ENCODE measurements at places on chromosomes 13 and 19.

- DNase-seq = no peak
Observed at GRCh38 chr13:112728375-112729126, 38.7 kb downstream of the ATP11A start.

DNA sequence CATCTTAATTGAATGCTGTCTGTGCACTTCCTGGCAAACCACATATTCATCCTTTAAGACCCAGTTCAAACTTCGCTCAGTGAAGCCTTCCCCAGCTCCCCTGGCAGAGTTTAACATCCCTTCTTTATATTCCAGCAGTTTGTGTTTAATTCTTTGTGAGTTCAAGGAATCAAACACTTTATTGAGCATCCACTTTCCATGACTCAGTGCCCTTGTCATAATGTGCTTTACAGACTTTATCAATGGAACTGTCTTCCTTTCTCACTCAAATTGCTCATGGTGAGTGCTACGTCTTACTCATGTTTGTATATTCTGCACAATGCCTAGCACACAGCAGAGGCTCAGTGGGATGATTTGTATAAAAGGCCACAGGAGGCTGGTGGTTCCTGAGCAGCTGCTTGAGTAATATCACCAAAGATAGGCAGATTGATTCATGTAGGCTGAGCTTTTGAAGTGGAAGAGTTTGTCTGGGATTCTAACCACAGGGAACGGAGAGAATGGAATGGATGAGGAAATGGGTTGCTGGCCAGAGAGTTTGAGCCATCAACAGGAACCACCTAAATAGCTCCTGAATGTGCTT, 44.2 kb downstream of the SERTM1 start:
- DNase-seq = peak; percentile 70

- no peak for DNase-seq
Observed at GRCh38 chr19:9295411-9295849, 14.2 kb downstream of the ZNF699 start.

GRCh38 chr19:17775245-17775927, 19.6 kb upstream of the B3GNT3 start:
- no peak for DNase-seq

GRCh38 chr13:73779881-73780280, 354.3 kb downstream of the KLF12 start:
- DNase-seq = no peak

- DNase-seq = no peak
Observed at GRCh38 chr13:34767778-34768177, 174.3 kb upstream of the NBEA start.

DNA sequence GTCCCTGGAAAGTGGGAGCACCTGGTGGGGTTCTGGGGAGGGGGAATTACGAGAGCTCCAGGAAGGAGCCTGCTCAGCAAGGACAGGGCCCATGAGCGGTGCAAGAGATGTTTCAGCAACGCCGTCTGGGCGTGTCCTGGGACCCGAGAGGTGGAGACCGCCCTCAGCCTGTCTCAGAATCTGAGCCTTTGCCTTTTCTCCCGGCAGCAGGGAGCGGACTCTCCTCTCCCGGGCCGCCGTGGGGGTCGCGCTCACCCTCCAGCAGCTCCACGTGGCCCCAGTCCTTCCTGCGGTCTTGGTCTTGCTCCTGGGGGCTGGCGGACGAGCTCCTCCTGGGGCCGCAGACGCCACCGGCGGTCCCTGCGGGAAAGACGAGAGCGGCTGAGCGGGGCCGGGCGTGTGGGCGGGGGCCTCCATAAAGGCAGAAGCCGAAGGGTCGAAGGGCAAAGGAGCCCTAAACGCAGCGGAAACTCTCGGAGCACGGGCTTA, 714 bp downstream of the POLRMT start:
- peak; percentile 79 for DNase-seq

- DNase-seq = peak; percentile 72
Observed at GRCh38 chr13:24083722-24084421, 76.6 kb upstream of the SPATA13 start.

DNA sequence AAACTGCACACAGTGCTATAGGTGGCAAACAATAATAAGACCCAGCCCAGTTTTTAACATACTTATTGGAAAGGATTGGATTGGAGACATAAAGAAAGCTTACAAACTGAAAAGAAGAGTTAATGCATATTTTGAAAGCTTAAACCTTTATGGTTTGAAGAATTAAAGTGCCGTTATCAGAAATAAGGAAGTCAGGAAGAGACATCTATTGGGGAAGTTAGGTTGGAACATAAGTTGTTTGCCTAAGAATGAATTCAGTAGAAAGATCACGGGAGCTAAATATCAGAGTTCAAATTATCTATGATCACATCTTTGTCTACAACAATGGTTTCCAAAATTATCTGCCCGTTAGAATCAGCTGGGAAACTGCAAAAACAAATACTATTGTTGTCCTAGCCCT, 767.9 kb downstream of the PCDH9 start:
- no peak for DNase-seq

DNA sequence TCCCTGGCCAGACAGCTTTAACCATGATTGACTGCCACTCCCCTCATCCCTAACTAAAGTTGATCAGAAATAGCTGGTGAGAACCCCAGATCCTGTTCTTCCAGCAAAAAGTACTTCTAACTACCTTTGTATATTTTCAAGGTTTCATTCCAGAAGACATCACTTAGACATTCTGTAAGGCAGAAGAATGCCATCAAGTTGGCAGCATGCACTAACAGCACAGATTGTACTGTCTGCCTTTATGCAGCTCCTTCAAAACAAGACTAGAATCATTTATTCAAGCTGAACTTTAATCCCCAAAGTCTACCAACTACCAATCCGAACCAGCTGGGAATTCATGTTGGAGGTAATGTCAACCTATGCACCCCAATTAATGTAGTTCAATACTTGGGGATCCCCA, 167.6 kb upstream of the KLHL1 start:
- no peak for DNase-seq

DNA sequence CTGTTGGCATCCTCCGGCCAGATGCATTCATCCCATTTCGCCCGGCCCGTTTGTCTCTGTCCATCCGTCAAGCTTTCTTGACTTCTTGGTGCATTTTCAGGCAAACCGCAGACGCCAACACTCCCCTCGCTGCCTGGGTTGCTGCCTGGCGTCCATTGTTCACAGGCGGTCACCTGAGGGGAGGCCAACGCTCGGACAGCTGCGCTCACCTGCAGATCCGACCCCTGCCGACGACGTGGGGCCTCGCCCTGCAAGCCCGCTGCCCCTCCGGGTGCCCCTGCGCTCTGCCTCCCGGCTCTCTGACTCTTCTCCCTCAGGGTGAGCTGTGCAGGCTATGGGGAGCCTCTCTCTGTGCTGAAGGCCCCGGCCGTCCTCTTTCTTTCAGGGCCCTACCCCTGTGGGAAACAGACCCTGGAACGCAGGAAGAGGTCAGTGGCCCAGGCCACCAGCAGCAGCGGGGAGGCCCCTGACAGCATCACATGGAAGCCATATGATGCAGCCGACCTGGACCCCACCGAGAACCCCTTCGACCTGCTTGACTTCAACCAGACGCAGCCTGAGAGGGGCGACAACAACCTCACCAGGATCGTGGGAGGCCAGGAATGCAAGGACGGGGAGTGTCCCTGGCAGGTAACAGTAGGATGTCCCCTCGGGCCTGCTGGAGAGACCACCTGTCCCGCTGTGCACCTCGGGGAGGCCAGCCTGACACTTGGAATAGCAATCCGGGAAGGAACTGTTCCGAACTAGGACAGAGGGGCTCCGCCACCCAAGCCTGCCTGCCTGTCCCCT, 14.8 kb upstream of the PROZ start:
- DNase-seq = no peak

- DNase-seq = no peak
Observed at GRCh38 chr19:57675881-57676280, 5.9 kb upstream of the ZNF551 start.

DNA sequence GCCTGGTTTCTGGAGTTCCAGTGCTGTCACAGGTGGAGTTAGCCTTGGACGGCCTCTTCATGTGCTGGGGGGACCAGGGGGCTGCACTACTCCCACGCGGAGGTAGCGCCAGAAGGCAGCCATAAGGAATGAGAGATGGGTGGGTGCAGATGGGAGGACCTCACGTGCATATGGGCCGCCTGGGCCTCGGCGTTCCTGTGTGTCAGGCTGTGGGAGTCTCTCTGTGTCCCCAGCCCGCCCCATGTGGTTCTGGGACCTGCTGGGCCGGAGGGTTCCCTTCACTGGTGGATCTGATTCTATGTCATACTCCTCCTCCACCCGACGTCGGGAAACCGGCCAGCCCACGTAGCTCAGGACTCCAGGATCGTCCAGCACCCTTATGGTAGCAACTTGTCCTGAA, 149.0 kb upstream of the SOX1 start:
- no peak for DNase-seq

- DNase-seq = no peak
Observed at GRCh38 chr19:3054972-3055740, 7.1 kb downstream of the TLE5 start.
